ENCODE measurements at places on chromosomes 6 and 20.

DNA sequence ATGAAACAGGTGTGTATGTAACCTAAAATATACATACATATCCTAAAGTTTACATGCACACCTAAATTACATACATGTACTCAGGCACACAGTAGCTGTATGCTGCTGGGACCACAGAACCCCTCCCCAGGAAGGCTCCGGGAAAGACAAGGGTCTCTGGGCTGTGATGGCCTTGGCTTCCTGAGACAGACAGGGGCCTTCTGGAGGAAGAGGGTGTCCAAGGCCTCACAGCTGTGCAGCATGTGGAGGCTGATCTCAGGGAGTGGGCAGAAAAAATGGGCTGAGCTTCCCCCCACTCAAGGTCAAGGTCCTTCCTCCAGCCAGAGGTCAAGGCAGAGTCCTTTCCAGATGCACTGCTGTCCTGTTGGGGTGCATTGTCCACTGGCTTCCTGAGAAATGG lies 129.1 kb upstream of the THBS2 start:
- no peak for DNase-seq

DNA sequence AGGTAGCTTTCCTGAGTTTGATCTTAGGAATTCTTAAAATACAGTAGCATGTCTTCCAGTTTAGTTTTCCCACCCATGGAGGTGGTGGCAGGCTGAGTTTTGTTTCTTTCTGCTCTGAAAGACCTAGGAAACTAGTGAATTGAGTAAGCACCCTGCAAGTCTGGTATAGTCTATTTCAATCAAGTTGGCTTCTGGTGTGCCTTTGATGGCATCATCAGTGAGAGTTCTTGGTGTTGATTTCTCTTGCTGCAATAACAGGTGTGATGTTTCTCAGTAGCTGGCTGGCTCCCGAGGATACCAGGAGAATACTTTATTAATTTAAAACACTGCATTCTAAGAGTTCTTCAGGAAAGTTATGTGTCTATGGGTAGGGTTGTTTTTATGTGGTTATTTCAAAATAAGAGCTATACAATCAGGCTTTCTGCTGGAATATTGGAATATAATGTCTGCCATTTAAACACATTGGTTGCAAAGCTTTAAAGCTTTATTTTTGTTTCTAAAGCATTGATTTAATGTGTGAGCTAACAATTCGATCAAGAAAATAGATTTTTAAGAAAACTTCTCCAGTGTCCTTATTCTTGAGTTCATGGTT lies 19.0 kb downstream of the VAPB start:
- DNase-seq, result no peak

GRCh38 chr6:136250686-136251008 lies 536 bp upstream of the MTFR2 start:
- DNase-seq, result no peak

- DNase-seq, result no peak
These were observed 11.5 kb downstream of the ABHD12 start for GRCh38 chr20:25378884-25379733.

DNA sequence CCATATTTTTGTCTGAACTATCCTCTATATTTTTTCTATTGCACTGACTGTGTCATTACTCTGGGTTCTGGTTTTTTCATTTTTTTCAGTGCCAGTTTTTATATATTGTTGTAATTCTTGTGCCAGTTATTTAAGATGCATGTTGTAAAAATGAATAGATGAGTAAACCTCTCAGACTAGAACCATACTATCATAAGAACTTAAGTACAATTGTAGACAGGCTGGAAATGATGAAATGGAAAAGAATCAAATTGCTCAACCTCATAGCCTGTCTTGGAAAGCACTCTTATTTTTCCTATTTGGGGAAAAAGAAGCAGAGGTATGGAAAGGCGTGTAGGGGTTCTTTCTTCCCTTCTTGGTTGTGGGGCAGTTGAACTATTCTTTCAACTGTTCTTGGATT lies 30.2 kb downstream of the PANK2 start:
- DNase-seq, result no peak

DNA sequence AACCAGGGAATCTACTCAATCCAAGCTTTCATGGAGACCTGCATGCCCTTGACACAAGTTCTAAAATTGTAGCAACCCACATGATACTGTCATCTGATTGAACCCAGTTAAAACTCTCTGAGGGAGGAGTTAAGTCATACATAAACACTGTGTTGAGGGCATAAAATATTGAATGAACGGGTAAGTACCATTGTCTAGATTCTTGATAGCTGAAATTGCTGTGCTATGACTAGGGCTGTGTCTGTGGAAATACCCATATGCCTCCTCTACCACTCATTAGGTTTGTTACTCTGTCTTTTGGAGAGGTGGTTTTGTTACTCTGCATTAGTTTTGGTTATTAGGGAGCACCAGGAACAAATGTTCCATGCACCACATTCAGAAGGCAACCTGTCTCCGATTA lies 7.6 kb downstream of the ENPP4 start:
- DNase-seq, result no peak

All from brain microvascular endothelial cell (primary cell).